Epithelial cell of esophagus (primary cell): ENCODE measurements at places on chromosomes 2 and 18.

DNA sequence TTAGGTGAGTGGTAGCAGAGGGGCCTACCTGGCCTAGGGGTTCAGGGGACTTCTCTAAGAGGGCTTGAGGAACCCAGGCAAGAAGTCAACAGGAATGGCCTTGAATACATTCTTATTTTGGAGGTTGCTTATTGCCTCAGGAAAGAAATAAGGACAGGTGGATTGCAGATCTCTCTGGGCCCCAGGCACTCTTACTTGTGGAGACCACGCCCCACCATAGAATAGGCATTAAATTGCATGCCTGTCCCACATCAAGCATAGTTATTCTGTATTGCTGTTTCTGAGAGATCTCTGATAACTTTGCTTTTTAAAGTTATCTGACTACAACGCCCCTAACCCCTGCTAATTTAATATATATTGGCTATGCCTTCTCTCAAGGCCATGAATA lies 68.0 kb upstream of the SP3 start:
- DNase-seq: no peak

- no peak for DNase-seq
Observed at GRCh38 chr2:66561645-66562303, 126.8 kb downstream of the MEIS1 start.

DNA sequence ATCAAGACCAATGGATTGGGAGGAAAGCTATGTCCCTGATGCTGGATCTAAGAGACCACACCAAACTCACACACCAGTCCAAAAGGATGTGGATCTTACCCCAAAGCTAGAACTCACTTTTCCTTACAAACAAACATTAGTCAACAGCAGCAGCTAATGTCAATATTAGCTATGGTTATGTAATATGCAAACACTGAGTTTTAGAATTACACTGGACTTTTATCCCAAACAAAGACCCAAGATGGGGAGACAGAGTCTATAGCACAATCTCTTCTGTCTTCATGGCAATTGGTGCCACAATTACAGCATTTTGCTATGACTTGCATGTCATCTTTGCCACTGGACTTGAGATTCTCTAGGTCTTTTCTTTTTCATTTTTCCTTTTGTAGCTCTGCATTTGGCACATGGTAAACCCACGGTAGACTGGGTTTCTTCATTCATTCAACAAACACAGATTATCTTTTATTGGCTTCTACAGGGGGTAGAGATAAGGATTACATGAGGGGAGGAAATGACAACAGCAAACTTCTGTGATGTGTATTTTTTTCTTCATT lies 59.0 kb downstream of the SPRED2 start:
- no peak for DNase-seq

DNA sequence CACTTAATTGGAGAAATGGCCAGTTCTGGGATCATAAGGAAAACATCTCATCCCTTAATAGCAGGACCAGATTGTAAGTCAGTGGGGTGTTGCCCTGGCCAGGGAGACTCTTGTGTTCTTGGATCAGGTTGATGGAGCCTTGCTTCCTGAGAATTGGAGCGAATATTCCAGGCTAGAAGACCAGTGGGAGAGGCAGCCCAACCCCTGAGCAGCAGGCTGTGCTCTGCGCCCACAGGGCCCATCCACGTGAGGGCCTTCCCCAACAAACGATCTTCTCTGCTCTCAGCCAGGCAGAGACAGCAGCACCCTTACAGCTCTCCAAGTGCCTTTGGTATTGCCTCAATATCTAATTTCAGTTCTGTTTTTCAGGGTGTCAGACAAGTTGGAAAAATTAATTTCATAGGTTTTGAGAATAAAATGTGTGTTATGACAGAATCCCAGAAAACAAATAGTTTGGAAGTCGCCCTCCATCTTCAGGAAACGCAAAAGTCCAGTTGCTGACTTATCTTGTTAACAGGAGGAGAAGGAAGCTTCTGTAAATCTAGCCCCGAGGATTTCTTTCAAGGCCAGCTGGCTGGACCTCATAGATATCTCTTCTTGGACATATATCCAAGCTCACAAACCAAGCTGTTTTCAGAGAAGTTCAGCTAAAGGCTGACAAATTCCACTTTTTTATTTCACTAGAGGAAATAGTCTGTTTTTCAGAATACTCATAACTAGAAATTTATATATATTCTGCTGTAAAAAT lies 105.5 kb downstream of the COPS8 start:
- DNase-seq: no peak

- DNase-seq: no peak
Observed at GRCh38 chr2:101763496-101764333, 66.2 kb downstream of the MAP4K4 start.
